ENCODE measurements at places on chromosomes 2 and 18.

- no peak for DNase-seq
These were observed 219.5 kb downstream of the HDAC4 start for GRCh38 chr2:239181074-239181902.

DNA sequence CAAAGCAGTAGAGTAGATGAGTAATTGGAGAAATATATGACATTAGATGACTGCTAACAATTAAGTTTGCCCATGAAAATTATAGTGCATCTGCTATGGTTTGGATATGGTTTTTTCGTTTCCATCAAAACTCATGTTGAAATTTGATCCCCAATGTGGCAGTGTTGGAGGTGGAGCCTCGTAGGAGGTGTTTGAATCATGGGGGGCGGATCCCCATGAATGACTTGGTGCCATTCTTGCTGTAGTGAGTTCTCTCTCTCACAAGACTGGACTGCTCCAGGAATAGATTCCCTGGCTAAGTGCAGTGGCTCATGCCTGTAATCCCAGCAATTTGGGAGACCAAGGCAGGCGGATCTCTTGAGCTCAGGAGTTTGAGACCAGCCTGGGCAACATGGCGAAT, 9.7 kb upstream of the CUL3 start:
- DNase-seq = no peak

GRCh38 chr2:85016446-85016845, 45.5 kb downstream of the KCMF1 start:
- no peak for DNase-seq

DNA sequence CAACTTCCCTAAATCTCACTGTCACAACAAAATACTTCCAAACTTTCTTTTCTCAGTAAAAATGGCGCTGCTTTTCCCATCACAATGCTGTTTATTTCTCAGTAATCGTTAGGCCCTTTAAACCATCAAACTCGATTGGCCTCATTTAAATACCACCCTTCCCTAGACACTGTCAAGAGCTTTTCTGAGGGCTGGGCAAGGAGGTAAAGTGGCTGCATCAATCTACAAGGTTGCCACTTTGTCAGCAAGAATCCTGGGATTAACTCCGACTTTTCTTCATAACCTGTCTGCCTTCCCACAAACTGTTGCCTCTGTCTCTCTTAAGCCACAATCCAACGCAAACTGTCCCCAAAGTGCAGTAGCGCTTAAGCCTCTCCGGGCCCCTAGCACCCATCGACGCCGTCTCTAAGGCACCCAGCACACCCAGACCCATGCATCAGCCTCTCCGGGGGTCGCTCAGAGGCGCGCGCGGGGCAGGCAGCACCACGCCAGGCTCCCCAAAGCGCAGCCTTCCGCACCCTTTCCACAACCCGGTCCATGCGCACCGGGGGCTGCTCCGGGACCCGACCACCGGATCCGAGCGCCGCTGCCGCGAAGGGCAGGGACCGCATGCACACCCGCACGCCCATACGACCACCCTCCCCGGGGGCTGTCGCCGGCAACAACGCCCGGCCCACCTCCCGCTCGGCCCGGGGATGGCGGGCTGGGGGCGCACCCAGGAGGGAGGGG, 683 bp downstream of the MBOAT2 start:
- no peak for DNase-seq

DNA sequence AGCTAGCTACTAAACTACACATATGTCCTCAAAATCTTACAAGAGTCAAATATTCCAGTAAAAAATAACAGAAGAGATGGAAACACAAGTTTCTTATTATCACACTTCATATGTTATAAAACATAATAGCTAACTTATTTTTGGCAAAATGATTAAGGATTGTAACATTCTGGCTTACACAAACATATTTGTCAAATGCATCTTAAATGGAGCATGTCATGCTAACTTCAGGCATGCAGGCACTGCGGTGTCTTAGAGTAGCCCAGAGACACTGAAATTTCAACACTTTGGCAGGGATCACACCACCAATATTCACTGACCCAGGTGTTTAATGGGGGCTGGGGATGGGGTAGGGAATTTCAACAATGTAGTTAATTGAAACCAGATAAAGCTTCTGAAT, 51.6 kb downstream of the LDAH start:
- DNase-seq = no peak

Measured in stimulated activated CD4-positive, alpha-beta T cell treated with anti-CD3 and anti-CD28 coated beads, Interleukin-12 subunit alpha, Interleukin-12 subunit beta, amount 100 ng/mL, for 24 hours (primary cell).